KBM-7 (cell line): ENCODE measurements at places on chromosomes 3 and 15.
A peak's percentile ranks its signal among the peaks of the same experiment; 100 is the strongest.

- no peak for DNase-seq
Measured at GRCh38 chr3:108305484-108306172, 9.3 kb downstream of the HHLA2 start.

DNA sequence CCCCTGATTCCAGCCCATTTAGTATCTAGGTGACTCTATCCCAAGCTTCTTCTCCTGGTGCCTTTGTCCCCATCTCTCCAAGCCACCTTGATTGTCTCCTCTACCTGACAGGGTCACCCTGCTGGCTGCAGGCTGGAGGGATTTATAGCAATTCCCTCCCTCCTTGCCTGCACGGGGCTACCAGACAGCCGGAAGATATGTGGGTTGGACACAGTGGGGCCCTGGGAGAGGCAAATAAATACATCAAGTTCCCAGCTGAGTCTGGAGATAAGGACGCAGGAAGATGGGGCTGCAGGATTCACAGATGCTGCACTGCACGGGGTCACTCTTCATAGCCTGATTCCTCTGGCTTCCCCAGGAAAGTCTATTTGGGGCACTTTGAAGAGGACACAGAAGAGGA lies 9.3 kb upstream of the ISLR2 start:
- DNase-seq, result no peak

DNA sequence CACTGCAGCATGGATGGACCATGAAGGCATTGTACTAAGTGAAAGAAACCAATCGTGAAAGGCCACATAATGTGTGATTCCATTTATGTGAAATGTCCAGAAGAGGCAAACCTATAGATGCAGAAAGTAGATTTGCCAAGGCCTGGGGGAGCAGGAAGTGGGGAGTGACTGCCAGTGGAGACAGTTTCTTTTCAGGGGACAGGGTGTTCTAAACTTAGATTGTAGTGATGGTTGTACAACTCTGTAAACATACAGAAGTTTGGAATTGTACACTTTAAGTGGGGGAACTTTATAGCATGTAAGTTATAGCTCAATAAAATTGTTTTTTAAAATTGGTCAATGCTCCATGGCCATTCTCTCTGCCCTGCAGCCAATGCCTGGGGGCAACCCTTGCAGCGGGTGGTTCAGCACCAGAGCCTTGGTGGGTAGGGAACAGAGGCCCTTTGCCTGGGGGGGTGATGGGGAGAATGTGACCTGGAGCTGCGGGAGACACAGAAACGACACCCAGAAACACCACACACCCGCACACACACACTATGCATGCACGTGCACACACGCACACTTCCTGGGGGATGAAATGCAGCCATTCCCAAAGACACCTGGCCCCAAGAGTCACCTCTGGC lies 43.1 kb downstream of the DNAJB8 start:
- DNase-seq, result no peak

DNA sequence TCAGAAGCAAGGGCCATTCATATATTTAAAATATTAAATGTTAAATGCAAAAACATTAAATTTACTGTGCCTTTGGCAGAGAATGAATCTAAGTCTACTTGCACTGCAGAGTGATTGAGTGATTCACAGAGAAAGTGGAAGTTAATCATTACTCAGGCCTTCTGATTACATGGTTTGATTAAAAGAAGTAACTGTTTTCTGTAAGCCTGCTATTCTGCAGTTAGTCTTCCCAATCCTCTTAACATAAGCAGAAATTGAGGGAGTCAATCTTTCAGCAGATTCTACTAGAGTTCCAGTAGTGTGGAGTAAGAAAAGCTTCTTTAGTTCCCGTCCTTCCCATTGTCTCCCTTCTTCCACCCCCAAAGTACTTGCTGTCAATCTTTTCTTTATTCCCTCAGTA lies 1.5 kb downstream of the NLGN1 start:
- DNase-seq, result no peak

GRCh38 chr15:47570881-47571640 lies 146.2 kb upstream of the SEMA6D start:
- DNase-seq, result no peak

- peak; percentile 74 for DNase-seq
Measured at GRCh38 chr3:195425849-195426248, 17.0 kb downstream of the ACAP2 start.

DNA sequence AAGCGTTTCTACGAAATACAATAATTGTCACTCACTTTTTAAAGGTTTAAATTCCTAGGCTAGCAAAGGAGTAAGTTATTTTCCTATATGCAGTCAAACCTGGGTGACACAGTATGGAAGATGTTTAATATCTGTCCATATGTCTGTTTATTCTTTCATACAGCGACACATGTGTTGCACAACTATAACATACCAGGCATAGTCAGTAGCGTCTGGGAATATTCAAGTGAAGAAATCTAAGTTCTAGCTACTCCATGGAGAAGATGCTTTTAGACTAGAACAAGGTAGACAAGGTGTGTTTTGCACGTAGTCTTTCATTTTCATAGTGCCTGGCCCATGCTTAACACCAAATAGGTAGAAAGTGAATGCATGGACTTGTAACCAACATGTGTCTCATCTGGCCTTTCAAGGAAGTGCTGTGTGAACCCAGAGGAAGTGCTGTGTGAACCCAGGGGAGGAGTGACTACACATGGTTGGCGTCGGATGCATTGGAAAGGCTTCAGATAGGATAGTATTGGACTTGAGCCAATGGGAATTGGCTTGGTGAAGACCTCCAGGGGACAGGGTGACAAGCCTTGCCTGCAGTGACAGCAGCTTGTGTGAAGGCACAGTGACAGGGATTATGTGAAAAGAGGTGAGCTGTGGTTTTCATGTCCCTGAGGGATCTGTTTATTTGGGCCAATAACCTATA lies 267.0 kb downstream of the PTPRG start:
- no peak for DNase-seq

GRCh38 chr3:42492508-42493080 lies 9.8 kb upstream of the VIPR1 start:
- DNase-seq, result peak; percentile 62

- no peak for DNase-seq
Measured at GRCh38 chr3:42605546-42606173, 5.2 kb downstream of the NKTR start.

DNA sequence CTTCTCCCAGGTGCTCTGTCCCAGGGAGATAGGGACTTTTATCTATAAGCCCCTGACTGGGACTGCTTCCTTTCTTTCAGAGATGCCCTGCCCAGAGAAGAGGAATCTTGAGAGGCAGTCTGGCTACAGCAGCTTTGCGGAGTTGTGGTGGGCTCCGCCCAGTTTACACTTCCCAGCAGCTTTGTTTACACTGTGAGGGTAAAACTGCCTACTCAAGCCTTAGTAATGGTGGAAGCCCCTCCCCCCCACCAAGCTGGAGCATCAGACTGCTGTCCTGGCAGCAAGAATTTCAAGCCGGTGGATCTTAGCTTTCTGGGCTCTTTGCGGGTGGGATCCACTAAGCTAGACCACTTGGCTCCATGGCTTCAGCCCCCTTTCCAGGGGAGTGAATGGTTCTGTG lies 253.8 kb upstream of the ARL6 start:
- no peak for DNase-seq

DNA sequence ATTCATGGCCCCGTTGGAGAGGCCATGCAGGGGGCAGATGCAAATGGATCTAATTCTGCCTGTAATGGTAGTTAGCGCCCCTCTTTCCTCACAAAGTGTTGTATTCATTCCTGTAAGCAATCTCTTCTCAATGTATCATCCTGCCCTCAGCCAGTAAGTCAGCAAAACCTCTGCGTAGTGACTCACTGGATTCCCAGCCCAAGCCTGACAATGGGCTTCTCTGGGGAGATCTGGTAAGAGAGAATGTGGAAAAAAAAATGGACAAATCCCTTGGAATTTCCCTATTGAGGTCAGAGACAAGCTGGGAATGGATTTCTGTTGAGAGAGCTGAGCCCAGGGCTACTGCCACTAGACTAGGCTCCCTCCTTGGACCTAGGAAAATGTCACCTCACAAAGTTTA lies 25.4 kb downstream of the ADPGK start:
- DNase-seq, result no peak

DNA sequence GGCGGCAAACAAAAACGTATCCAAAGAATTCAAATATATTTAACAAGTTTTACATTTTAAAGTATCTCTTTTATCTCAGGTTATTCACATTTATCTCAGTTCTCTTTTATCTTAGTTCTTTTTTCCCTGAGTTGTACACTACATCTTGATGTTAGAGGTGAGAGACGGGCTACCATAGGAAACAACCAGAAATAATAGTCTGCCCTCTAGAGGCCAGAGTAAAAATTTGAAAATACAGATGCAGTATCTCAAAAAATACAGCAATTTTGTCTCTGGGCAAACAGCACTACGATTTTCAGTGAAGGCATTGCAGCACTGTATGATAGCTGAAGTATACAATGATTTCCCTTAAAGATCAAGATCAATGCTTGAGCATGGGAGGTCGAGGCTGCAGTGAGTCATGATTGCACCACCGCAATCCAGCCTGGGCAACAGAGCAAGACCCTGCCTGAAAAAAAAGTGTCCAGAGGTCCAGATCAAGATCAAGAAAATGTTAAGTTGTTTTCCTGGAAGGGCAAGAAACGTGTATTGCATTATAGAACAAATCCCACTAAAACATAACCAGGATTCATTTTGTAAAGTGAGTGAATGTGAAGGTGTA lies 82.6 kb upstream of the ATP11B start:
- DNase-seq, result peak; percentile 59
